ENCODE measurements at places on chromosomes 4 and X. TPM values are rescaled to one million over a fixed set of nuclear protein-coding genes. Genes with fewer than 3 reads are reported as not detected.
A peak's percentile ranks its signal among the peaks of the same experiment; 100 is the strongest.

Gene CLGN
- total RNA-seq: 9.1 TPM

DNA sequence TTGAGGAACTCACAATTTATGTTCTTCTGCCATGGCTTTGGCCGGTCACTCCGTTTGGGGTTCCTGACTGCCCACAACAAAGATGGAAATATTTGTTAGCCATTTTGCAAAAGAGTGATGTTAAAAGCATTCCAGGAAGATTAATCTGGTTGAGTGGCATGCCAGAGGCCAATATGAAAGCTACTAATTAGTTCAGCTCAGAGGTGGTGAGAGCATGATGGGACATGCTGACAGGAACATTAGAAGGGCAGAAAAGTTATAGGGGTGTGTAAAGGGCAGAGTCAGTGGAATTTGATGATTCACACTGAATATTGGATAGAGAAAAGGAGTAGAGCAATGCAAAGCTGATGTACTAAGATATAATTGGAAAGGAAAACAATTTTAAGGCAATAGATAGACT is 94.4 kb downstream of the TLL1 start:
- no peaks in the 10 kb centered on the region for H3K36me3 ChIP-seq
- H3K27me3 ChIP-seq: no peaks in the 10 kb centered on the region
- H3K4me3 ChIP-seq: no peak overlapping the region
- H3K4me1 ChIP-seq: no peaks in the 10 kb centered on the region
- H3K27ac ChIP-seq: no peak overlapping the region
- no peak for DNase-seq

- peak; percentile 7 for DNase-seq
- H3K4me1 ChIP-seq: no peaks in the 10 kb centered on the region
- H3K4me3 ChIP-seq: no peak overlapping the region
Observed at GRCh38 chr4:113327494-113327893, 278.0 kb downstream of the ANK2 start.

- no peak overlapping the region for H3K4me3 ChIP-seq
- no peaks in the 10 kb centered on the region for H3K27me3 ChIP-seq
- no peak overlapping the region for H3K27ac ChIP-seq
- no peaks in the 10 kb centered on the region for H3K36me3 ChIP-seq
- no peak for DNase-seq
Observed at GRCh38 chrX:140822861-140823260, 113.3 kb downstream of the LINC00632 start.

DNA sequence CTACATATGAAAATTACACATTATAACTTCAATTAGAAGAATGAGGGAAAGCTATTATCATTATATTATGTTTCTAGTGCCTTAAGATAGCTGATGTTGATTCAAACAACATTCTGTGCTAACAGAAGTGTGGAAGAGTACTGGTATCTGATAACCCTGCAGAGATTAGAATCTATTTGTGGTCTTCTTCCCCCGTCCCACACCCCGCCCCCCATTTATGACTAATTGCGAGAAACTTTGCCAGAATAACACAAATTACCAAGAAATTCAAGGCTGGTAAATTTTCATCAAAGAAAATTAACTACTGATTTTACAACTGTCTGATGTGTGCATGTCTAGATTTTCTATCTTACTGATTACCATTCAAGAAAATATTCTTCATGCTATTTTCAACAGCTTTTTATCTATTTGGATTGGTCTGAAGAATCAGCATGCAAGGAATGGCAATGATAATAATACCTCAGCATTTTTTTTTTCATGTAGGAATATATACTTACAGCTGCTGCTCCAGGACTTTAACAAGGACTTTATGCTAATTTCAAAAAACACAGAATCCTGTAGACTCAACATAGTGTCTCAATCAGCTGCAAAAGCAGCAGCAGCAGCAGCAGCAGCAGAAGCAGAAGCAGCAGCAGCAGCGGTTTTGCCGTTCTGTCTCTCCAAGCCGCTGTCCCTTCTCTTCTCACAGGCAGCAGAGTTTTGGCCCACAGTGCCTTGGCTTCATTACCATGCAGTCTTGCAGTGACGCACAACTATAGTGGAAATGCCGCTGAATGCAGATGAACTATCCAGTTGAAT is 126.7 kb downstream of the FRYL start:
- H3K27ac ChIP-seq: peak overlapping the region; percentile 41
- H3K4me3 ChIP-seq: no peak overlapping the region
- H3K4me1 ChIP-seq: peaks cover 12% of the 10 kb centered on the region
- peak; percentile 39 for DNase-seq
- no peaks in the 10 kb centered on the region for H3K36me3 ChIP-seq

DNA sequence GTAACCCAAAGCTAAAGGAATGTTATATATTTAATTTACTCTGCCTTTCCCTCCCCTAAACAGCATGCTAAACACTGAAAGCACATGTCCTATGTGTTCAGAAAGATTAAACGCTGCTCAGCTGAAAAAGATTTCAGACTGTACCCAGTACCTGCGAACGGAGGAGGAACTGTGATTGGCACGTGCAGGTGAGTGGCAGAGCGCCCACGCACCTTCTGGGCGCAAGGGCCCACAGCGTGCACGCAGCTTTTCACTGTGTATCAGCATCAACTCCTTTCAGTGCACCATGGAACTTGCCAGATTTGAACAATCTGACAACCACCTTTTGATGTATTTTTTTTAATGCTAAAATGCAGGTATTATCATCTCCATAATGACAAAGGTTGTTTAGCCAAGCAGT is 87.7 kb downstream of the RFC1 start:
- H3K36me3 ChIP-seq: peaks cover 26% of the 10 kb centered on the region
- DNase-seq: no peak
- no peak overlapping the region for H3K4me3 ChIP-seq
- H3K27me3 ChIP-seq: no peaks in the 10 kb centered on the region
- H3K27ac ChIP-seq: no peak overlapping the region
- no peaks in the 10 kb centered on the region for H3K4me1 ChIP-seq

Gene DCLK2
- 5.7 TPM for total RNA-seq

Gene YIPF6
- 17.0 TPM for total RNA-seq

Gene CCDC110
- 0.42 TPM for total RNA-seq

Gene XPNPEP2
- not detected for total RNA-seq

- peaks cover 35% of the 10 kb centered on the region for H3K4me1 ChIP-seq
- DNase-seq: no peak
- H3K27ac ChIP-seq: peak overlapping the region; percentile 24
Observed at GRCh38 chr4:147786031-147786430, 54.1 kb downstream of the ARHGAP10 start.

DNA sequence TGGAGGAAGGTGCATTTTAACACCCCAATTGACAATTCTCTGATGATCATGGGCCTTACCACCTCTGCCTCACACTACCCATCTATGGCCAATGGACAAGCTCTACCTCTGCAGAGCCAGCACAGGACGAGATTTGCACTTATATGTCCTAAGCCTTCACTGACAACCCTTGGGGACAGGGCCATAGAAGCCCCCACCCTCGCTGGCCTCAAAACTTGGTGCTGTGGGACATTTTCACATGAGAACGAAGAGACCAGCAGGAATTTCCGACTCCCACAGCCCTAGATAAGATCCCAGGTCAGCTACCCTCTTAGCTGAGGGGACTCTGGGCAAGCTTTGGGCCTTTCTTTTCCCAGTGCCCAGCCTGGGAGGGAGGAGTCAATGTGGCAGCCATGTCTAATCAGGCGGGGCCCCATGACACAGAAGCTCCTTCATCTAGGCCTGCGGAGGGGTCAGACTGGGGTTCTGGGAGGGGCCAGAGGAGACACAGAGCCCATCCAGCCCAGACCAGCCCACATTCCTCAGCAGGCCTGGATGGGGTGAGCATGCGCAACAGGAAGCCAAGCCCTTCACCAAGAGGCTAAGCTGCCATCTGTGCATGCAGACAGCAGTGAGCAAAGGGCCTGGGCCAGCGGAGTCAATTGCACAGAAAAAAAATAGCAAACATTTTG is 12.1 kb downstream of the PJA1 start:
- H3K36me3 ChIP-seq: no peaks in the 10 kb centered on the region
- DNase-seq: peak; percentile 82
- H3K4me3 ChIP-seq: no peak overlapping the region
- H3K27ac ChIP-seq: peak overlapping the region; percentile 94
- peaks cover 11% of the 10 kb centered on the region for H3K4me1 ChIP-seq
